ENCODE measurements at places on chromosomes 13 and 19.

DNA sequence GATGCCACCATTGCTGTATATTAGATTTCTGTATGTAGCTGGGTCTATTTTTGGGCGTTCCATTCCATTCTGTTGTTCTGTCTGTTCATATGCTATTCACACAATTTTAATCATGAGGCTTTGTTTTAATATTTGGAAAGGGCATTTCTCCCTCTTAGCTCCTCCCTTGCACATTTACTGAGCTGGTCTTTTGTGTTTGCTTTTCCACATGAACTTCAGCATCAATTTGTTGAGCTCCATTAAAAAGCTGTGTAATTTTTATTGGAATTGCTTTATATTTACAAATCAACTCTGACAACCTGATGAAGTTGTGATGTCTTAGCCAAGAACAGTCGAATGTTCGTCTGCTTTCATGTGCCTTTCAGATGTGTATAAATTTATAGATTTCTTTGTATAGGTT lies 14.0 kb downstream of the WASF3 start:
- no peak for DNase-seq

DNA sequence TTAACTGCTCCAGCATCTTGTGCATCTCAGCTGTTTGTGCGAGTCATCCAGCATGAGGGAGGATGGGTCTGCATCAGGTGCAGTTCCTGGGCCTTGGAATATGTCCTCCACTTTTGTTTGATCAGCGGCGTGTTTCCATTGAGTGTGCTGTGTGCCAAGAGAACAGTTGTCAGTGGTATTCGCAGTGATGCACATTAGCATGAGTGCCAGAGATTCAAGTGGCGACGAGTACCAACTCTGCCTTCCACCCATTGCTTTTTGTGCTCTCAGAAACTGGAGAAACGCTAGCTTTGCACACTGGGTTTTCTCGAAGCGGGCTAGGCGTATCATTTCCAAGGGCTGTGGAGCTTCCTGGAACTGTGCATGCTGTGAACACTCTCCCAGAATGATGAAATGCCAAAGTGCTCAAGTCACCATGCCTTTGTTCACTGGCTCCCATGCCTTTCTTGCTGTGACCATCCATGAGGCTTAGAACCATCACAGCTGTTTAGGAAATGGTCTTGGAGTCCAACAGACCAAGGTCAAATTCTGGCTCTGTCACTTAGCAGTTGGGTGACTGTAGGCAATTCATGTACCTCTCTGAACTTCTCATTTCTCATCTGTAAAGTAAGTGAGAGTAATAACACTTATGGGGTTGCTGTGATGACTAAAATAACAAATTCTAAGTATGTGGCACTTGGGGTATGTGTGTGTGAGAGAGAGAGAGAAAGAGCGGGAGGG lies 18.4 kb downstream of the LRCH1 start:
- no peak for DNase-seq

- no peak for DNase-seq
Measured at GRCh38 chr19:38686530-38686888, 39.1 kb downstream of the ACTN4 start.

DNA sequence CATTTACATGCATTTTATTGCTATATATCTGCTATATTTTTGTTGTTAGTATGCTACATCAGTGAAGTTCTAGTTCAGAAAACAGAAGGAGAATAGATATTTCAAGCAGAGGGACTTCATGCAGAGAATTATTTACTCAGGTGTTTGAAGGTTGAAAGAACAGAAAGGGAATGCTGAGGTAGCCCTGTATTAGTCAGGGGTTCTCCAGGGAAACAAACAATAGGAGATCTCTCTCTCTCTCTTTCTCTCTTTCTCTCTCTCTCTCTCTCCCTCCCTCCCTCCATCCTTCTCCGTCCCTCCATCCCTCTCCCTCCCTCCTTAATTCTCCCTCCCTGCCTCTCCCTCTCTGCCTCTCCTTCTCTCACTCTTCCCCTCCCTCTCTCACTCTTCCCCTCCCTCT lies 114.3 kb upstream of the TDRD3 start:
- no peak for DNase-seq

DNA sequence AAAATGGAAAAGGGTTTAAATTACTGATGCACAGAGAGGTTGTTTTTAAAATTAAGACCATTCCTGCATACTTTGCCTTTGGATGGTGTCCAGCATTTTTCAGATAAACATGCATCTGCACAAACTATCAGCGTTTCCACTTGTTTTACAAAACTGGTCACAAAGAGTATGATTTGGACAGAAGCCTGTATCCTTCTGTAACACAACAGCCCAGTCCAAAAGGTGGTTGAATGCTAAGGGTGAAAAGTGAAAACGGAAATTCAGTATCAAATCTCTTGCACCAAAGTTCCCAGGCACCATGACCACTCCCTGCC lies 21.7 kb upstream of the DOCK9 start:
- no peak for DNase-seq

- no peak for DNase-seq
Measured at GRCh38 chr19:51431124-51431523, 13.7 kb upstream of the SIGLEC10 start.

DNA sequence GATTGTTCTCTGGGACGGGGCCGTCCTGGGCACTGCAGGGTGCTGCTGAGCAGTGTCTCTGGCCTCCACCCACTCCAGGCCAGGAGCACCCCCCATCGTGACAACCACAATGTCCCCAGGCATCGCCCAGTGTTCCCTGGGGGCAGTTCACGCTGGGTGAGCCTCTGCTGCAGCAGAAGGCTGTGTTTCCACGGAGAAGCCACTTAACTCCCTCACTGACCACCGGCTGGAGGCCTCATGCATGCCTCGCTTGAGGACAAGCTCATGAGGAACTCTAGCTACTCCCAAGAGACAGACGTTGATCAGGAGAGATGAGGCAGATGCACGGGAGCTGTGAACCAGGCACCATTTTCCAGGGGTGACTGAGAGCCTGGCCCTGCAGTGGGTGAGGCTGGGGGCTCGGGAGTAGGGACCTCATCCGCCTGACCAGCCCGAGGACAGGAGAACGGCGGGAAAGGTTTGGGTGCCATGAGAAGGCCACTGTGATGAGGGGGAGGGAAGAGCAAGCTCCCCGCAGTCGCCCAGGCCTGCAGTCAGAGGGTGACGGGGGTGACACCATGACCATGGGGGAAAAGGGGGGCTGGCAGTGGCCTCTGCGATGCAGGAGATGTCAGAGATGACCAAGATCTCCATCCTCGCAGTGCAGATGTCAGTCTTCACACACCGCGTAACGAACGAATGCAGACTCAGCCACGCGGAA lies 5.1 kb downstream of the SLC39A3 start:
- no peak for DNase-seq

- no peak for DNase-seq
Measured at GRCh38 chr19:35029737-35030256, 473 bp upstream of the SCN1B start.

GRCh38 chr13:51364404-51365008 lies 25.0 kb downstream of the SERPINE3 start:
- DNase-seq = no peak

DNA sequence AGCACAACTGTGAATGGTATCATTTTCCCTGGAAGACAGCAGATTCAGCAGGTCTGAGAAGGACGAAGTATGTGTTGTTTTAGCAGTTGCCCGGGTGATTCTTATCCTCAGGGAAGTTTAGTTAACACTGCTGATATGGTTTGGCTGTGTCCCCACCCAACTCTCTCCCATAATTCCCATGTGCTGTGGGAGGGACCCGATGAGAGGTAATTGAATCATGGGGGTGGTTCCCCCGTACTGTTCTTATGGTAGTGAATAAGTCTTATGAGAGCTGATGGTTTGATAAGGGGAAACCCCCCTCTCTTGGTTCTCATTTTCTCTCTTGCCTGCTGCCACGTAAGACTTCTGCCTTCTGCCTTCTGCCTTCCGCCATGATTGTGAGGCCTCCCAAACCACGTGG lies 81.0 kb upstream of the UBAC2 start:
- no peak for DNase-seq

- no peak for DNase-seq
Measured at GRCh38 chr19:53462861-53463260, 4.7 kb upstream of the ZNF813 start.

DNA sequence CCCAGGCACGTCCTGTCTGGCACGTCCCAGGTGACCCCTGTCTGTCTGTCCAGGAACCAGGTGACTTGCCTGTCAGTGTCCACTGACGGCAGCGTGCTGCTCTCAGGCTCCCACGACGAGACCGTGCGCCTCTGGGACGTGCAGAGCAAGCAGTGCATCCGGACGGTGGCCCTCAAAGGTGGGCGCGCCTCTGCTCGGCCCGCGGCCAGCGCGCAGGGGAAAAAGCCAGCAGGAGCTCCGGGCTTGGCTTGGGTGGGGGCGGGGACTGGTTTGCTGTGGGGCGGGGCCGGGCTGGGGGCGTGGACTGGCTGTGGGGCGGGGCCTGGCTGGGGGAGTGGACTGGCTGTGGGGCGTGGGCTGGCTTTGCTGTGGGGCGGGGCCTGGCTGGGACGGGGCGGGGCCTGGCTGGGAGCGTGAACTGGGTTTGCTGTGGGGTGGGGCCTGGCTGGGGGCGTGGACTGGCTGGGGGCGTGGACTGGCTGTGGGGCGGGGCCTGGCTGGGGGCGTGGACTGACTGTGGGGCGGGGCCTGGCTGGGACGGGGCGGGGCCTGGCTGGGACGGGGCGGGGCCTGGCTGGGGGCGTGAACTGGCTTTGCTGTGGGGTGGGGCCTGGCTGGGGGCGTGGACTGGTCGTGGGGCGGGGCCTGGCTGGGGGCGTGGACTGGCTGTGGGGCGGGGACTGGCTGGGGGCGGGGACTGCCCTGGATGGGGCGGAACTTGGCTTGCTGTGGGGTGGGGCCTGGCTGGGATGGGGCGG lies 7.2 kb downstream of the WDR18 start:
- DNase-seq = no peak

GRCh38 chr13:39578821-39579291 lies 24.1 kb downstream of the LHFPL6 start:
- no peak for DNase-seq

GRCh38 chr13:43799191-43799590 lies 12.4 kb upstream of the ENOX1 start:
- no peak for DNase-seq

DNA sequence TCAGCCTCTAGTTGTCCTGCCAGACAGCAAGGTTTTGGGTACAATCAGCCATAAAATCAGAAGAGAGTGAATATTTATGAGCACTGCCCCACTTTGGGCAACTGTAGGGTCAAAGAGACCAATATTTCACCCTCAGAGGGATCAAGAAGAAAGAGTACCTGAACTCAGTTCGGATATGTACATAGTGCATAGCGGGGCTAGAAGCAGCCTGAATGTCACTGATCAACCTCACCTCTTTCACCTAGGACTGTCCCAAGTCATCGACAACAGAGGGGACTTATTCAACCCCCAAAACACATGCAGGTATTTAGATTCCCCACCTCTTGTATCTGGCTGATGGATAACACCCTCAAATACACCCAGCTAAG lies 446.9 kb downstream of the COG6 start:
- no peak for DNase-seq

DNA sequence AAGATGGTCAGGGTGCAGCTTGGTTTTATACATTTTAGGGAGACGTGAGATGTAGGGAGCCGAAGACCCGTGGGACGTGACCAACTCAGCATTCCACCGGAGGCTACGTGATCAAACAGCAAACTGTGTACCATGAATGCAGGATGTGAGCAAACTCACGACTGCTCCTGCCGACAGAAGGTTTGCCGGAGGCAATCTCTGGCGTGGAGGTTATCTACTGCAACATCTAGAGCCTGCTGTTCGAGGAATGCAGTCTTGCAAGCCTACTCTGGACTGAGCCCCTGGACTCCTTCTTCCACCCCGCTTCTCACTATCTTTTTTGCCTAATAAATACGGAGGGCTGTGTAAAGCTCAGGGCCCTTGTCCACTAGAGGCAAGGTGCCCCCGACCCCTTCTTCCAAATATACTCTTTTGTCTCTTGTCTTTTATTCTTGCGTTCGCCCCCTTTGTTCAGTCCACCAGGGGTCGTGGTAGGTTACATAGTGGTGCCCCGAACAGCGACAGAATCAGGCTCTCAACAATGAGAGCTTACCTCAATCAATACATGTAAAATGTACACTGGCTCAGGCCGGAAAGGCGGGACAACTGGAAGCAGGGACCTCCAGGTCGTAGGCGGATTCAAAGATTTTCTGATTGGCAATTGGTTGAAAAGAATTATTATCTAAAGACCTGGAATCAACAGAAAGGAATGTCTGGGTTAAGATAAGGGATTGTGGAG lies 8.9 kb upstream of the OR1I1 start:
- no peak for DNase-seq

- DNase-seq = no peak
Measured at GRCh38 chr13:41766439-41766838, 194.5 kb downstream of the VWA8 start.

DNA sequence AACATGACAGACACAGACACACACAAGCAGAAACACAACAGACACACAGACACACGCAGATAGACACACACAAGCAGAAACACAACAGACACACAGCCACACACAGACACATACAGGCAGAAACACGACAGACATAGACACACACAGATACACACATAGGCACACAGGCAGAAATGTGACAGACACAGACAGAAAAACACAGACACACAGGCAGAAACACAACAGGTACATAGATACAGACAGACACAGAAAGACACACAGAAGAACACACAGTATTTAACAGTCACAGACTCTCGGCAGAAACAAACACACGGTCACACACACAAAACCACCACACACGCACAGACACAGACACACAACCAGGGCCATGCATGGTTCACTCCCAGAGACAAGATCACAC lies 905 bp downstream of the TBXA2R start:
- no peak for DNase-seq

GRCh38 chr19:4363571-4364304 lies 20.4 kb downstream of the MPND start:
- no peak for DNase-seq

DNA sequence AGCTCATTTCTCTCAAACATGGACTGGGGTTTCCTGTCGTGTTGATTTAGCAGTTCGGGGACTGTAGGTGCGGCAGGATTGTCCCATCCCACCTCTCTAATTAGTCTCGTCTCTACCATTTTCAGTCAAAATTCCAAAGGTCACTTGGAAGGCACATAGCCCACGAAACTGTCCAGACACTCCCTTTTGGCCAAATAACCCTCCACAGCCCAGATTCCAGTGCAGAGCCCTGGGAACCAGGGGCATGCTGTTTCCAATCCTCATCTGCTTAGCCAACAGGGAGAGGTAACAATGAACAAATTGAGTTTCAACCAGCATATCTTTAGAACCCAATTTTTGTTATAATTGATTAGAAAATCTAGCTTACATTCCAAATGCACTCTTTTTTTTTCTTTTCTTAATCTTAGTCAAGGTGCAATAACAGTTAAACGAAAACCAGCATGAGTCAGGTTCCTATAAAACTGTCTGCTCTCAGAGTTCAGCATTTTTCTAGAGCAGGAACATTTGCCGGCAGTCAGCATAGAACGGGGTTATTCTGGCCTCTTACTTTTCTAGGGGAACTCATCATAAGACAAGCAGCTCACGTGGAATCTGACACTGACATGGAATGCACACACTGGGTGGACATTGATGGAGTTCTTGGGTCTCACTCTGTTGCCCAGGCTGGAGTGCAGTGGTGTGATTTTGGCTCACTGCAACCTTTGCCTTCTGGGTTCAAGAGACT lies 14.4 kb upstream of the CEBPA start:
- DNase-seq = no peak

GRCh38 chr19:55158848-55159749 lies 1.6 kb upstream of the TNNI3 start:
- no peak for DNase-seq
